ENCODE measurements at places on chromosomes 11 and 22.

DNA sequence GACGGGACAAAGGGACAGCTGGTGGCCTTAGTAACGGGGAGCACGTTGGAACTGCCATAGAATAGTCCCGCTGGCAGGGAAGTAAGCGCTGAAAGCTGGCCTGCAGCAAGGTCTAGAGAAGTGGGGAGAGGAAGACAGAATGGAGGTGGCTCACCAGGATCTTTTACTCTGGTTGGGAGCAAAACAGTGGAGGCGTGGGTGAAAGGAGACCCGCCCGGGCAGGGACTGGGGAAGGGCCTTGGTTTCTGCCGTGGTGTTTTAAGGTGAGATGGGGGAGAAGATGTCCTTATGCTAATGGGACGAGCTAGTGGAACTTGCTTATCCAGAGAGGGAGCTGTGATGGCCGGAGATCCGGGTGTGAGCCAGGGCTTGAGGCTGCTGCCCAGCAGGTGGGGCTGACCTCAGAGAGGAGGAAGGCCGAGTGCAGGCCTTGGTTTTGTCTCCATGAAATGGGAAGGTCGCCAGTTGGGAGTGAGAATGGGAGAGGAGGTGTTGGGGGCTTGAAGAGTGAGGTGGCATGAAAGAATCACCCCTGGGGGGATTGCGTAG lies 56.4 kb upstream of the CTTN start:
- DNase-seq = no peak

- no peak for DNase-seq
These were observed 988 bp downstream of the BANF1 start for GRCh38 chr11:66003291-66003690.

- no peak for DNase-seq
These were observed 3.3 kb downstream of the MTMR2 start for GRCh38 chr11:95920460-95921105.

DNA sequence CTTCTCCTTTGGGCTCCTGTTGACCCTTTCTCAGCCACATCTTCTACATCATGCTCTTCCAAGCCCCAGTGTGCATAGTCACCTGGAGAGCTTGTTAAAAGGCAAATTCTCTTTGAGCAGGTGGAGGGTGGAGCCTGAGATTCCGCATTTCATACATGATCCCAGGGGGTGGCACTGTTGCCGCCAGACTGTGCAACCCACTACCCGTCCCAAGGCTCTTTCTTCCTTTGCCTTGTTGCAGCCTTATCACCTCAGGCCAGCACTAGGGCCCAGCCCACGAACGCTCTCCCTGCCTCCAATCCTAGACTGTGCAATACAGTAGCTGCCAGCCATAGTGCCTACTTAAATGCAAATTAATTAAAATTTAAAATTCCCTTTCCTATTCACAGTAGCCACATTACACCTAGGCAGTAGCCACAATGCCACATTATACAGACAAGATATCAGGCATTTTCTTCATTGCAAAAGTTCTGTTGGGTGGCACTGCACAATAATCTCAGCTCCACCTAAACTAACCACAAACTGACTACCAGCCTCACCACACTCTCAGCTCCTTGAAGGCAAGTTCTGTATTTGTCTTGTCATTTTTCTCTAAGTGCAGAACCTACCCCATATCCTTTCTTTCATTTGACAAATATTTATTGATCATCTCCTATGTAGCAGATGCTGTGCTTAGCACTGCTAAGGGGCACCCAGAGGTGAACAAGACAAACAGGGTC lies 4.6 kb upstream of the KCNJ5 start:
- no peak for DNase-seq

GRCh38 chr22:25192406-25192805 lies 7.3 kb upstream of the CRYBB3 start:
- no peak for DNase-seq

DNA sequence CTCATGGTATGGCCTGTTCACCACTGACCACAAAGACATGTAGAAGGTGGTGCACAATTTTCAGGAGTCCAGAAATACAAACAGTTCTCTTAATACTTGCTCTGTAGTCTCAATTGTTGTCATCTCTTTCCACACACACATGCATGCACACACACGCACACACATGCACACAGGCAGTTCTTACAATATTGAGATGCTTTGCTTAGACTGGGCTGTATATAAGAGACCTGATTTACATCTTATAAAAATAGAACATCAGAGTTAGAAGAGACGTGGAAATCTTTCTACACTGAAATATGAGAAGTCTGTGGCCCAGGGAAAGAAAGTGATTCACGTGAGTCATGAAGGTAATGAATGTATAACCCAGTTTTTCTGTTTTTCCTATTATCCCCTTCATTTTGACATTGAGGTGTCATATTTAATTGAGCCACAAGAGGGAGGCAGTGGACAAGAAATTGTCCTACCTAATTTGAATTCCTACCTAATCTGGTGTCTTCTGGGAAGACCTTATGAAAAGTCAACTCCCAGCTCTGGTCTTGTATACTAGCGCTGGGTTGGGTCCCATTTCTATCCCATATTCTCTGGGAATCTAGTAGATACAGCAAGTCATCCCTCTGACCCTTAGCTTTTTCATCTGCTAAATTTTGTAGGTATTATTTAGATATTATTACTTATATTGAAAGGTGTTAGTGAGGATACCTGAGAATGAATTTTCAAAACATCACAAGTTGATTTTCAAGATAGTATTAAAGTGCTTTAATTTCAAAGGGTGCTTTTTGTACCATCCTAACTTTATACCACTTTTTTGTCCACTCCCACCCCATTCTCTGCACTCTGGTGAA lies 14.9 kb upstream of the MS4A4A start:
- no peak for DNase-seq
